Central memory CD8-positive, alpha-beta T cell (primary cell): ENCODE measurements at places on chromosomes 6 and 20.

DNA sequence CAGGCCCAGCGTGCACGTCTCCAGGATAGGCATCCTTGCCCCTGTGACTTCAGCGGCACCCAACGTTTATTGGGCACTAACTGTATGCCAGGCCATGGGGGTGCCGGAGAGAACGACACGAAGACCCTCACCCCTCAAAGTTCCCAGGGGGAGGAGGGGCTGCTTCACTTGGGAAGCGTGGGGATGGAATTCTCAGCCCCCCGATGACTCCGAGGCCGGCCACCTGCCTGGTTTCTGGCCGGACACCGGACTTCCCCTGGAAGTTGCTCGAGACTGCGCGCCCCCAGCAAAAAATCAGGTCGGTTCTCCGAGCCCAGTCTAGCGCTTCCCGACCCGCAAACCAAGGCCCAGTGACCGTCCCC, 275 bp upstream of the MAVS start:
- DNase-seq = no peak

GRCh38 chr6:37208793-37209192, 38.8 kb downstream of the PIM1 start:
- no peak for DNase-seq

GRCh38 chr20:34922654-34923381, 32.8 kb downstream of the GSS start:
- DNase-seq = no peak

DNA sequence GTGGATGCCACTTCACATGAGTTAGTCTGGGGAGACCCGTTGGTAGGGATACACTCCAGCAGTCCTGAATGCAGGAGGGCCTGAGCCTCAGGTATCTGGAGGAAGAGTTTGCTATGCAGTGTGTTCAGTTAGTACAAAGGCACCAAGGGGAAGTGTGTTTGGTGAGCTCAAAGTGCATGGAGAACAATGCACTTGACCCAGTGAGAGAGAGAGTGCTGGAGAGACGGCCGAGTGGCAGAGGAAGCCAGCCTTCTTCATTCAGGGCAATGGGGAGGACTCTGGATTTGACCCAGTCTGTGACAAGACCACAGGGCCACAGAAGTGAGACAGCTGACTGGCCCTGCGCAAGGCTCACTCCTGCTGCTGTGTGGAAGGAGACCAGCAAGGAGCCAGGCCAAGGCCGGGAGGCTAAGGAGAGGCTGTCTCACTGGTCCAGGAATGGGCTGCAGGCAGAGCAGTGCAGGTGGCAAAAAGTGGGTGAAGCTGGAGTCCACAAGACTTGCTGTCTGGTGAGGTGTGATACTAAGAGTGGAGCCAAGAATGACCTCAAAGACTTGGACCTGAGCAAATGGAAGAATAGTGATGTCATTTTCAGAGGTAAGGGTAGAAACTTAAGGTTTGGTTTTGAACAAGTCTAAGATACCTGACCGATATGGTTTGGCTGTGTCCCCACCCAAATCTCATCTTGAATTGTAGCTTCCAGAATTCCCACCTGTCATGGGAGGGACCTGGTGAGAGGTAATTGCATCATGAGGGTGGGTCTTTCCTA, 38.0 kb downstream of the PDE10A start:
- DNase-seq = no peak

- DNase-seq = no peak
Observed at GRCh38 chr6:38755874-38756273, 40.8 kb downstream of the DNAH8 start.

DNA sequence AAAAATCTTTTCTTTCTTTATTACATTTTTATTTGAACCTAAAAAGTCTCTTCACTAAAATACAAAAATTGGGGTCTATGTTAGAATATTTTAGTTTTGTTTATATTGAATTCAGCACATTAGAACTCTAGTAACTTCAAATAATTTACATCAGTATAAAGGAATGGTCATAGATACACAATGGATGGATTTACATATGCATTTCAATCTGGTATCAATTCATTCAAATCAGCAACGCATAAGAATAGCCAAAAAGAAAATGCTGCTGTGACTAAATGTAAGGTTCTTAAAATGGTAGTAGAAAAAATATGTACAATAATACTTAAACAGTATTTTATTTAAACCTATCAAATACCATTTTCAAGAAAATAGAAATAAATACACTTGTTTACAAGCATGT, 47.6 kb upstream of the MANEA start:
- no peak for DNase-seq

DNA sequence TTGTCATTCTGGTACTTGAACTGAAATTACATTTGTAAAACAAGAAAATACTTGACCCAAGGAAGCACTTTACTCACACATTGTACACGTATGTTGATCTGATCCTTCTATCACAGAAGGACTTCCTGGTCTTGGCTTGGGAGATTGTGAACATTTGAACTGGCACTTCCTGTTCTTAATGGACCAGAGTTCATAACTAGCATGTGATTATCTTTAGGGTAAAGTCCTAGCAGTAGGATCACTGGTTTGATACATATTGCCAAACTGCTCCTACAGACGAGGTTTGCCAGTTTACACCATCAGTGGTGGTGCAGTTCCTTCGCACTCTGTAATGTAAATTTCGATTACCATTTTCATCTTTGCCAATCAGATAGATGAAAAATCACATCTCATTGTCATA, 12.7 kb downstream of the HECA start:
- no peak for DNase-seq

DNA sequence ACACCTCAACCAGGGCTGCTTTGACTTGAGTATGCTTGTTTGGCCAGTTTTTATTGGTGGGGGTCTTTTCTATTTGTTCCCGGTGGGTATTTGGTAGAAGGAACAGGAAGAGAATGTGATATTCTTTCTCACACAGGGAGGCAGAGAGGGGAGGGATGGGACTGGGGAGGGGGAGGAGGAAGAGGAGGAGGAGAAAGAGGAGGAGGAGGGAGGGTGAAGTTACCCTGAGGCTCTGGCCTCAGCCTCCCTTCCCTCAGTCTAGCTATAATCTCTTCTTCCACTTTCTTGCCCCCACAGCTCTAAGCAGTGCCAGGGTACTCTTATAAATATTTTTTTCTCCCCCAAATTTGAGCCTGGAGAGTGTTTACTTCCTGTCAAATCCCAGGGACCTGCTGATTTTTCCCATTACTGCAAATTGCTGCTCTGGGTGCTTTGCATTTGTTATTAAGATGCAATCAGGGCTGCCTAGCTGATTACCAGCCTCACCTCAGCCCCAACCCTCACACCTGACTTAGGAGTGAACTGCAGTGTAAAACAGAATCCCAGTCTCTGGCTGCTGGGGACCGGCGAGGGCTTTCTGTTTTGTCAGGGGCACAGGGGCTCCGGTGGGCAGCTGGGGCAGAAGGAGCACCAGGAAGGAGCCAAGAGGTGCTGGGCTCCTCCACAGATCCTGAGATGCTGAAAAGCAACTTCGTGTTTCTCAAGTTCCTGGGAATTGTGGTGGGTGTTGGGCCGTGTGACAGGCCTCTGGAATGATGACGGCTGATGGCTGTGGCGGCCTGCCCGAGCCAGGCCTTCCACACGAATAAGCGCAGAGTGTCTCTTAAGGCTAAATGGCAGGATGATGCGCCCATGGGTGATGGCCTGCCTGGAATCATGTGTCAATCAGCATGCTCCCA, 141.4 kb downstream of the CD83 start:
- DNase-seq = no peak

GRCh38 chr6:14224359-14225103, 107.0 kb downstream of the CD83 start:
- no peak for DNase-seq

GRCh38 chr20:61556673-61557072, 304.6 kb downstream of the CDH4 start:
- DNase-seq = no peak

GRCh38 chr20:39822667-39823066, 860.5 kb downstream of the DHX35 start:
- no peak for DNase-seq

- no peak for DNase-seq
Observed at GRCh38 chr20:15603978-15604805, 969.1 kb downstream of the KIF16B start.

DNA sequence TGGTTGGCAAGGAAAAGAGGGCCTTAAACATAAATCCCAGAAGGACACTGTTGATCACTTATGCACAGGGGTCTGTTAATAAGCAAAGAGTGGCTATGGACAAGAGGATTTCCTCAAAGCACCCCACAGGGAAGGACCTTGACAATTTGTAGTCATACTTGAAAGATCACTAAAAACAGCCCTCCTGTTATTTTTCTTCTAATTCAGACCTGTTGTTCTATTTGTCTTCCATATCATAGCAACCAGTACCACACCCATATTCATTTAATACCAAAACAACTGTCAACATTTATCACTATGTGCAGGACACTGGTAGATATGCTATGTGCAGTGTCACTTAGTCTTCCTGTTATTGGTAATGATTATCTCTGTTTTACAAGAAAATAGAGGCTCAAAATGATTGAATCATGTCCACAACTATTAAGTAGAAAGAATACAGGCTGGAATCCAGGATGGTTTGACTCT, 3.2 kb upstream of the DYNLRB1 start:
- no peak for DNase-seq

- DNase-seq = no peak
Observed at GRCh38 chr20:36677422-36677771, 31.4 kb upstream of the SLA2 start.

GRCh38 chr6:149249370-149250357, 67.8 kb upstream of the TAB2 start:
- no peak for DNase-seq

GRCh38 chr6:118627724-118628123, 23.7 kb downstream of the CEP85L start:
- DNase-seq = no peak

- no peak for DNase-seq
Observed at GRCh38 chr6:89952105-89952671, 57.9 kb downstream of the GJA10 start.

DNA sequence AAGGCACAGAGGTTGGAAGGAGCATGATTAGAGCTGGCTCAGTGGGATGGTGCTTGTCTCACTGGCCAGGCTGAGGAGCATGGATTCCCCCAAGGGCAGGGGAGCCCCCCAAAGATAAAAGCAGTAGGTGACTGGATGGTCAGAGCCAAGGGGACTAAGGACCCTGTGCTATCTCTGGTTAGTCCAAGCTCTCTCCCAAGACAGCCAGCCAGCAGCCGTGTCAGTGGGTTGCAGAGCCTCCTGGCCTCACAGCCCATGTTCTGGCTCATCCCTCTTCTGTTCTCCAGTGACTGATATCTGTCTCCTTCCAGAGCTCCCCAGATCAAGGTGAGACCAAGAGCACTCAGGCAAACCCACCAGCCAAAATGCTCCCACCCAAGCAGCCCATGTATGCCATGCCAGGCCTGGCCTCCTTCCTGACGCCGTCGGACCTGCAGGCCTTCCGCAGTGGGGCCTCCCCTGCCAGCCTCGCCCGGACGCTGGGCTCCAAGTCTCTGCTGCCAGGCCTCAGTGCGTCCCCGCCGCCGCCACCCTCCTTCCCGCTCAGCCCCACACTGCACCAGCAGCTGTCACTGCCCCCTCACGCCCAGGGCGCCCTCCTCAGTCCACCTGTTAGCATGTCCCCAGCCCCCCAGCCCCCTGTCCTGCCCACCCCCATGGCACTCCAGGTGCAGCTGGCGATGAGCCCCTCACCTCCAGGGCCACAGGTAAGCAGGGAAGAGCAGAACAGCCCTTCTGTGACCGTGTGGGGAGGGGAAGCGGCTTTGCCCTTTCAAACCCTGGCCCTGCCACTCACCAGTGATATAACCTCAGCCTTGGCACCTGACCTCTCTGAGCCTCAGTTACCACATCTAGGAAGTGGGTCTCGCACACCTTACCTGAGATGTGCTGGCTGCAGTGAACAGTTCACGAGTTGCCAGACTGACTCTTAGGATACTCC, 121.3 kb downstream of the JPH2 start:
- DNase-seq = no peak

DNA sequence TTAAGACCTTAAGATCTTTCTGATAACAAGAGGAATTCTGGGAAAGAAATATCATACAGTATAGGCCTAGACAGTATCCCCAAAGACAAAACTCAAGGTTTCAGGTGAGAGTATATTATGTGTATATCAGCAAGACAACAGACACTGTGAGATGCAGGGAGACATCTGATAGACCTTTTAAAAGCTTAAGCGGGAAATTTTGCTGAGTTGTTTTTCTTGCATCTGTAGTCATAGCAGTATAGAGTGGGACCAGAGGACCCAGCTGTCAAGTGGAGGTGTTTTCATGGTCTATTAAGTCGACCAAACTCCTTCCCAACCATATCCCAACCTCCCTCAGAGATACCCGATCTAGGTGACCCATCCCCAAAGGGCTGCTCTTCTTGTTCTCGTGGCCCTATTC, 98.1 kb upstream of the THEMIS start:
- no peak for DNase-seq

GRCh38 chr20:56359212-56360132, 698 bp downstream of the FAM210B start:
- DNase-seq = no peak

DNA sequence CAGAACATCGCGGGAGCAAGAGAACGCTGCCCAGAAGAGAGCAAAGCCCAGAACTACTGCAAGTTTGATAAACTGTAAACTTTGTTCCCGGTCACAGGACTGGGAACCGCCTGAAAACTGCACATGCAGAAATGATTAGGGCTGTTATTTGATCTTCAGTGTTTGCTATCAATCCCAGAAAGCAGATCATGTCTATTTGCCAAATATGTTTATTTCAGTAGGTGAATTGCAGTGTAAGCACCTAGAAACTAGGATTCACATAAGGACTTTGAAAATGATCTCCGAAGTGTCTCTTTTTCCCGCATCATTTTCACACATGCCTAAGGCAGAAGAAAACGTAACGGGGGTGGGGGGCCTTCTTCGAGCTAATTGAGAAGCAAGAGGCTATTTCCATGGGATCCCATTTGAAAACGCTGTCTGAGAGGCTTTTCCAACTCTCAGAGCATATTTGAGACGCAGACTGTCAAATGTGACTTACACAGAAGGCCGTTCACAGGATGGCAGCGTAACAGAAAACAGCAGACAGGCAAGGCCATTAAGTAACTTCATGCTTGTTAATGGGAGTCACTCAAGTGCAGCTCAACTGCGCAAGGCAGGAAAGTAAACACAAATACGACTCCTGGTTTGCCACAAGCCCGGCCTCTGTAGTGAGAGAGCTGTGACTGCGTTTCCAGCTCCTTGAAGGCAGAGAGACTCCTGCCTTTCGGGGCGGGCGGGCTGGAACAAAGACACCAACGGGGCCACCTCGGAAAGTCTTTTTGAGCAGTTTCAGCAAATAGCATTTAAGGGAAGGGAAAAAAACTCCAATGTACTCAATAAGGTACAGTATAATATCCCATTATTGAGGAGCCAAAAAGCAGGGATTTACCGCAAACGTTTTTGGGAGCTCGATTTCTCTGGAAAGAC, 144.7 kb upstream of the ZNF217 start:
- DNase-seq = no peak

GRCh38 chr20:43726811-43727338, at the start of gene GTSF1L:
Gene GTSF1L (minus strand): TSS chr20:43727002. CDS start chr20:43726694, 308 bp downstream.
- no peak for DNase-seq
